ENCODE measurements at places on chromosomes 5 and 9.

DNA sequence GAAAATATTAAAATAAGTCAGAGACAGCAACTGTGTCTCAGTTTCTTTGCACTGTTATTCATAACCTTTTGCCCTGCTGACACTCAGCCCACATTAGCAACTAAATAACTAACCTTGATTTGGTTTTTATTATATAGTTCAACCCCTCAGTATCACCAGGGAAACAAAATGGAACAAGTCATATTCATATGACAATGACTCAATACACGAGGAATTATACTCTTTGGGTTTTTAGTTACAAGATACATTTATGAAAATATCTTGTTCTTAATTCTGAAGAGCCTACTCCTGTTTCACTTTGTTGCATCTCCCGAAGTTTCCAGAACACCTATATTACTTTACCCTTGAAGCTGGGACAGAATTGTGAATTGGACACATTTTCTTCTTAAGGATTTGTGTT lies 845.4 kb downstream of the EFNA5 start:
- DNase-seq, result peak; percentile 78

DNA sequence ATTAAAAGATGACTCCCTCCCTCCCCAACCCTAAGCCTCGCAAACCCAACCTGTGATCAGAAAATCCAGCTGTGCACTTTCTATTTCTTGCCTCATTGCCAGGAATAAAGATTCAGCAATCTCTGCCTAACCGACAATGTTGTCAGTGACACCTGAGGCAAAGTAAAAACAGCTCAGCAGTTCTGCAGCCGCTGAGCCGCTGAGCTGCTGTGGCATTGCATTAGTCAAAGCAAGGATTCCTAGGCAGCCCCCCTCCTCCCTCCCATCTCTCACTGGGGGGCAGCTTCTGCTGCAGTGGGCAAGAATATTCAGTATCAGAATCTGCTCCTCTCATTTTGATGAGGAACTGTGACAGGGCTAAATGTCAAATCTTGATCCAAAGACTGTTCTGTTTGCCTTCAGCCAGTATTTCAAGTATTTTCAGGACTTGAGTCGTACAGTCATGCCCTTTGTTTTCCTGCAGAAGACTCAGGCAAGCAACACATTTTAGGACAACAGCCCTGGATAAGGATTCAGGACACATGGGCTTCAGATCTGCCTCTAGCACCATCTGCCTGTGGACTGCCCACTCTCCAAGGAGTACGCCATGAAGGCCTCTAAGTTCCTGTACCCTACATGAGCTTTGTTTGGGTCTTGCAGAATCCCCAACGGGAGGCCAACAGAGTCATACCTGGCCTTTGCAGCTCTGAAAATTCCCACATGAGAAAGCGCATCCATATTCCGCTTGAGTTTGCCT lies 41.1 kb upstream of the DAP start:
- no peak for DNase-seq

DNA sequence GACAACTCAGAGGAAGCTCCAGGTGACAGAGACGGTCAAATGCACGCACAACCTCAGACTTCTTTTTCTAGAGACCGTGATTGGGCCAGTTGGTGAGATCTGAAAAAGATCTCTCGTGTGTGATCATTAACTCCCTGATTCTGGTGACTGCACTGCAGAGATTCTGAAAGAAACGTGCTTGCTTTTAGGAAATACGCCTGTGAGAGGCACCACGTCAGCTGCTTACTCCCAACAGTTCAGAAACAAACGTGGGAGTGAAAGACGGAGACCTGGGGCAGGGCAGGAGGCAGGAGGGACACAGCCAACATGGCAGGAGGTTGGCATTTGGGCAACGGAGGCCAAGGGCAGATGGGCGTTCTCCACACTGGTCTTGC lies 15.9 kb downstream of the SLC12A7 start:
- DNase-seq, result no peak

DNA sequence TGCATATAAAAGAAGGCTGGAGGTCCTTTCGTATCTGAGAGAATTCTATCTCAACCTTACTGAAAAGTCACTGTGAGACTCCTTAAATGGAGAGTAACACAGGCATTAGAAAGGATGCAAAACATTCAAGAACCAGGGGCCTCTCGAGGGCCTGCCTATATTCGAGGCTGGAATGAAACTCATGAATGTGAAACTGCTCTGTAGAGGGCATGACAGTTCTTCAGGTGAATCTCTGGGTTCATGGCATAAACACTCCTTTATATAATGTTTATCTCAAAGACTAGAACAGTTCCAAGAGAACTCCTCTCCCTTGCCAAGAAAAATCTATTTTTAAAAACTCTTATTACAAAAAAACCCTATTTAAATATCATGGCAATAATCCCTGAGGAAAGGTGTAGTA lies 113.9 kb downstream of the SEC61B start:
- no peak for DNase-seq

GRCh38 chr5:94776167-94776566 lies 157.7 kb downstream of the SLF1 start:
- peak; percentile 41 for DNase-seq

DNA sequence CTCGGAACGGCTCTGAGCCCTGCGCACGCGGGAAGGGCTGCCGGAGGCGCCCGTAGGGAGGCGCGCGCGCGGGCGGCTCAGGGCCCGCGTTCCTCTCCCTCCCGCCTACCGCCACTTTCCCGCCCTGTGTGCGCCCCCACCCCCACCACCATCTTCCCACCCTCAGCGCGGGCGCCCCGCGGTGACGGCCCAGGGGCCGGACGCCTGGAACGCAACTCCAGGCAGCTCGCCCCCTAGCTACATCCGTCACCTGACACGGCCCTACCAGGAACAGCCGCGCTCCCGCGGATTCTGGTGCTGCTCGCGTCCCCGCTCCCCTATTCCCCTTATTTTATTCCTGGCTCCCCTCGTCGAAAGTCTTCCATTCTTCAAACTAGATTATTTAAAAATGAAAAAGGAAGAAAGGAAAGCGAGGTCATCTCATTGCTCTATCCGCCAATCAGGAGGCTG lies at the start of gene CDKN2B-AS1:
TSS of gene CDKN2B-AS1 (plus strand) at position 236 of the 450 bp plus-strand sequence.
- peak; percentile 69 for DNase-seq

DNA sequence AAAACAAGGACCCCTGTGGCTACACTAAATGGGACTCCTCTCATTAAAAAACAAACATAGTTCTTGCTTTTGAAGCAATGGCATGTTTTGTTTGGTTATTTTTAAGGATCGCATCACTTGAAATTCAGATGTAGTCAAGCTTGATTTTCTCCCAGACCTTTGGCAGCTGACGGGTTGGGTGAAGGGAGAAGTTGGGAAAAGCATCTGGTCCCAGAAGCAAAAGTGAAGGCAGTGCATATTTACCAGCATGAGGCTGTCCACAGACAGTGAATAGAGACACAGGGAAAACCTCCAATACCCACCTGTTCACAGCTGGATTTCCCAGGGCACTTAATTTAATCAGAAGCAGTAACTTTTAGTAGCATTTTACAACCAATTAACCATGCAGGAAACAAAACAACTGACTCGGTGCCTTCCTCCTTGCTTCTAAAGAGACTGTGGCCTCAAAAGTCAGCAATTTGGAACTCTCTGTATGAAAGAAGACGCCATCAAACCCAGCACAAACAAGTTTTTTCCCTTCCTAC lies 245.4 kb downstream of the EBF1 start:
- no peak for DNase-seq

DNA sequence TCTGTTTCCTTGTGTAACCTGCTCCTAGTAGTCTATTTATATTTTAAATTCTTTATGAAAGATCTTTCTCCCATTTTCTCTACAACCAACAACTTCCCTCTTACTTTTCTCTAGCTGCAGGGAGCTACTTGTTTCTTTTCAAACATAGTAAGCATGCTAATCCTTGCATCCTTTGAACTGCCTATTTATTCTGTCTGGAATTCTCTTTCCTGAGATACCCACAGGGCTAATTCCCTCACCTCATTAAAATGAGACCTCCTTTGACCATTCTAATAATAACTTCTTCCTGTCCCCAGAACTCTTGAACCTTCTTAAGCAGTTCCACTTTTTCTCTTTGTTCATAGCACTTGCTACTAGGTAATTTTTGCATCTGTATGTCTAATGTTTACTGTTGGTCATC lies 620.6 kb upstream of the CDH18 start:
- DNase-seq, result no peak

- DNase-seq, result peak; percentile 78
Observed at GRCh38 chr9:20358207-20358606, 264.1 kb downstream of the MLLT3 start.

- no peak for DNase-seq
Observed at GRCh38 chr9:14135421-14135820, 178.5 kb downstream of the NFIB start.

DNA sequence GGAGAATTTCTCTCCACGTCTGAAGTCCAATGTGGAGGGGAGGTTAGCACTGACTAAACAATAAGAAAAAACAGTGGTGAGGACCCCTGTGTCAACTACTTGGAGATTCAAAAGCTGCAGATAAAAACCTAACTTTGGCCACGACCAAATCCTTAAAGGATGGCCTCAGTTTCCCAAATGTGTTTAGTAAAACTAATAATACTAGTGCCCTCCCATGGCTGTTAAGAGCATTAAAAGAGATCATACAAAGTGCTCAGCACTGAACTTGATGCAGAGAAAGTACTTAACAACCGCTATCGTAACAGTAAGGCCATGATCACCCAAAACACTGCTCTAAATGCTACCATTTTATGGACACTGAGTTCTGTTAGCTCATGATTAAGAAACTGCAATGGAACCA lies 288.4 kb downstream of the EBF1 start:
- no peak for DNase-seq

- DNase-seq, result no peak
Observed at GRCh38 chr5:176371621-176372539, 6.6 kb downstream of the ARL10 start.
